SK-N-SH treated with all-trans-retinoic acid at 6 μM for 48 hours (cell line): ENCODE measurements at places on chromosomes 6 and 20.
A peak's percentile ranks its signal among the peaks of the same experiment; 100 is the strongest.

GRCh38 chr20:56861590-56861989 is 232.5 kb downstream of the TFAP2C start:
- ATAC-seq, result no peak

- ATAC-seq, result peak; percentile 69
Observed at GRCh38 chr6:11263291-11263775, 30.9 kb upstream of the NEDD9 start.

DNA sequence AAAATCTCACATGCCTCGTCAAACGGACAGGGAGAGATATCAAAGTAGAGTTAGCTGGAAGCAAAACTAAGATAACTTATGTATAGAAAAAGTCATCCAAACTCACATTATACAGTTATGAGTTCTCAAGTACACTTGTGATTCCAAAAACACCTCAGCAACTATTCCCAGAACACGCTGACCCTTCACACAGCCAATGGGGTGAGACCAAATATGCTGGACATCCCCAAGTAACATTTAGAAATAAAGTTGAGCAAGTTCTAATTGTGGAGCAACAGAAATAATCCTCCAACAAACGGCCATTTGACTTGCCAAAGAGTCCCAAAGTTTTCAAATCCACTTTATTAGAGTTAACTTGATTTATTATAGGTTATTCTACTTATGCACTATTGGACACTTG is 52.4 kb downstream of the LY86 start:
- no peak for ATAC-seq

DNA sequence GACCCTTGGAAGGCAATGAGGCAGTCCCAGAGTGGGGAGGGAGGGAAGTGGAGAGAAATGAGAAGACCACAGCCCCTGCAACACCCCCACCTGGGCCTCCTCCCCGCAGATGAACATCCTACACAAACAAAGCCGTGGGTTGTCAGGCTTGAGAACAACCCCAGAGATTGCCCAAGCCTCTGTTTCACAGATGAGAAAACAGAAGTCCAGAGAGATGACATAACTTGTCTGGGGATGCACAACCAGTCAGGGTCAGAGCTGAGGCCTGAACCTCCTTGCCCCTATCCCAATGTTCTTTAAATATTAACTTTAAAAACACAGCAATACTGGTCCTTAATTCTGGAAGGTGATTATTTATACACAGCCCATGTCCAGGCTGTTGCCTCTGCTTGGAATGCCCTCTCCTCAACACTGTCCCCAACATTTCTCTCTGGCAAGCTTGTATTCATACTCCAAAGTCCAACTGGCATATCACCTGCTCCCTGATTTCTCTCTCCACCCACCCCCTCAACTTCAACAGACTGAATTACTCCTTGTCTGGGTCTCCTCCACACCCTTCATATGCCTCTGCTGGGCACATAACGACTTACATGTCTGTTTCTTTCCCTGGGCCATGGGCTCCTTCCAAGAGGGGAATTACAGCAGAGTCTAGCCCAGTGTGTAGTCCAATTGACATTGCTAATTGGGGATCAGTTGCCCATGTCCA is 135.5 kb upstream of the LRFN2 start:
- ATAC-seq, result no peak

DNA sequence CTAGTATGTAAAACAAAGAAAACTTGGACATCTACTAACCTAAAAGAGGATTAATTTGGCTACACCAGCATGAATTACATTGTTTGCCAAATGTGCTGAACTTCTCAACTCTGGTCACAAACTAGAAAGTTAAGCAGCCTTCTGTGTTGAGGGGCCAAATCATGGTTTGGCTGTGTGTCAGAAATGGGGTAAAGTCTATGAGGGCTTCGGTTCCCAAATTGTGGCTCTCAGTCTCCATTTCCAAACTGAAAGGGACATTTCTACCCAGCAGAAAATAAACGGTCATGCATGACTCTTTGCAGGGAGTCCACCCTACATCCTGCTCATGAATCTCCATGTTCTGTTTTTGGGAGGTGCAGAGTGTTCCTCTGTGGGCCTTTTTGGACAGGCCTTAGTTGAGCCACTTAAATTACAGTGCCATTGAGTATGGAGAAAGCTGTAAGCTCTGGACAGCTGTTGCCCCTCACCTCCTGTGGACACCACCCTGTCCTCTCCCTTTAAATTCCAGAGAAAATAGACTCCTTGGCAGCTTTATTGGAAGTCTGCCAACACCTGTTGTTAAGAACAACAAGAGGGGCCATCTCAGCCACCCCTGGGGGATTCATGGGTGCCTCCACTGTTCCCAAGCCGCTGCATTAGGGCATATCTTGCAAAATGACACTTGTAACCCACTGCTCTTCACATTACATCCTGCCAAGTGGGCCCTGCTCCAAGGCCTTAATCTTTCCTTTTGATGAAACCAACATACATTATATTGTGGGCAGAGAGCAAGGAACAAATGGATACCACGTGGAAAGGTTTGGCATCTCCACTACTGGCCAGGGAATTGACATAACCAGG is 27.5 kb upstream of the SNRPC start:
- no peak for ATAC-seq

- ATAC-seq, result no peak
Observed at GRCh38 chr6:5279891-5280338, 18.6 kb downstream of the FARS2 start.

- no peak for ATAC-seq
Observed at GRCh38 chr20:39855056-39855455, 834.0 kb downstream of the MAFB start.

- peak; percentile 91 for ATAC-seq
Observed at GRCh38 chr20:15528391-15529111, 1044.7 kb downstream of the KIF16B start.

DNA sequence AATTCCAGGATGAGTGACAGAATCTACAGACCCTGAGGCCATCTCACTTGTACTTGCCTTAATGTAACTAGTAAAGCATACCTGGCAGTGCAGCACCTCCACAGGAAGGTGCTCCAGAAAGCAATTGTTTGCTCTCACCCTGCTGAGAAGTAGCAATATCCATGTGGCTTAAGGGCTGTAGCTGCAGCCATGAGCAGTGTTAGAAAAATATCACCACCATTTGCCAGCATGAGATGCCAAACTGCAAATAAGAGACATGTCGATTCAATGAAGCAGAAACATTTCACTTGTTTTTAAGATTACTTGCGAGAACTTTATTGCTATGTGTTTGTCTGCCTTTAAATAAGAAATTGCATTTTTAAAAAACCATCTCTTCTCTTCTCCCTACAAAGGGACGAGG is 151.5 kb downstream of the PRL start:
- no peak for ATAC-seq

GRCh38 chr20:13771853-13772453 is 12.8 kb downstream of the ESF1 start:
- 0 out of 3 replicates have a peak, but pooled peaks have one; percentile 53 for ATAC-seq

GRCh38 chr6:111724505-111724904 is 118.8 kb upstream of the TRAF3IP2 start:
- ATAC-seq, result no peak

GRCh38 chr6:5501837-5502236 is 240.5 kb downstream of the FARS2 start:
- ATAC-seq, result no peak

DNA sequence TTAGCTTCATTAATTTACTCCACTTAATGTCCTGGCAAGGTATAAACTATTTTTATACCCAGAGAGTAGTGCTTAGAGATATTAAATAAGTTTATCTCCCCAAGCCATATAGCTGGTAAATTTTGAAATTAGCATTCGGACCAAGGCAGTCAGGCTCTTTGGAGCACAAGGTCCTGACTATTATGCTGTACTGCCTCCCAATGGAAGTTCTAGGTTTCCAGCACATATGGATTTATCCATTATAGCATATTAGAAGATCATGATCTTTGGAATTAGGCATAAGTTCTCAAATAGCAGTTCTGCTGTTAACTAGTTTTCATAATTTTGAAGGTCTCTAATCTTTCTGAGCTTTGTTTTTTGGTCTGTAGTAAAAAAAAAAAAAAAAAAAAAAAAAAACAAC is 835.3 kb upstream of the EPHA7 start:
- 0 out of 3 replicates have a peak, but pooled peaks have one; percentile 30 for ATAC-seq

GRCh38 chr6:99093456-99094190 is 145.9 kb upstream of the FBXL4 start:
- ATAC-seq, result no peak

- no peak for ATAC-seq
Observed at GRCh38 chr20:64238115-64238825, 17.3 kb upstream of the PCMTD2 start.

DNA sequence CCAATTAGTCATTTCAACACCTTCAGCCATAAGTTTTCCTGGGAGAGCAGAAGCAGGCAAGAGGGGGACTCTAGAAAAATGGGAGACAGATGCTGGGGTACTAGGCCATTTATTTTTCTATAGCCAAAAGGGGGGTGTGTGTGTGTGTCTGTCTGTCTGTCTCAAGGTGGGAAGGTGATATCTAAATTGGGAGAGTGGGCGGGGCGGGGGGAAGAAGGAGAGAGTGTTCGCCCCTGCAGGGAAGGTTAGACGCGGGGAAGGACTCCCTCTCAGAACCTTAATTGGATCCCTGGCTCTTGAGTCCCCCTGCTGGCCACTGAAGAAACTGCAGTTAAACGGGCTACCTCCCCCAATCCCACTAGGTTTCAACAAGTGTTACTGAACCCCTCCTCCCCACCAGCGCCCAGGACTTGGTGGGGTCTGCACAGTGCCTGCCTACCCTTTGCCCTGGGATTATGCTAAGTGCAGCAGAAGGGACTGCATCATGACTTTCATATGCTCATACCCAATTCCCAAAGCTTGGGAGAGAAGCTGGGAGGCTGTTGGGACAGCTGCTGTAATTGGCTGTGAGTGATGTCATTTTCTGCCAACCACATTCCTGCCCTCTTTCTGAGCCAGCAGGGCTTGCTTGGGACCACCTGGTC is 45.8 kb downstream of the FOXP4 start:
- peak; percentile 85 for ATAC-seq

- no peak for ATAC-seq
Observed at GRCh38 chr6:90678049-90678779, 91.3 kb upstream of the MAP3K7 start.

DNA sequence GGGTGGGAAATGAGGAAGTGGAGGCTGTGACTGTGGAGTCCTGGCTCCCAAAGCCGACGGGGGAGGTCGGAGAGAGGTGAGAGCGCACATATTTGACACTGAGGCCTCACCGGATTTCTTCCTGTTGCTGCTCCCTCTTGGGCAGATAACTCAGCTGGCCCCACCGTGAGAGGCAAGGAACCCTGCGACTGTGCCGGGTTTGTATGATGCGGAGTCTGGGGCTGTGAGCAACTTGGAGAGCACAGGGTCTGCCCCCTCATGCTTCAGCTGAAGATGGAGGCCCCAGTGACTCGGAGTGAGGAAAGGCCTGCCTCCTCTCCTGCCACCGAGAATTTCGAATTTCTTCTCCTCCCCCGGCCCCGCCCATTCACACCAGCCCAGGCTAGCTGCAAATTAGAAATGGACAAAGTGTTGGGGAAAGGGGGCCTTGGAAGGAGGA is 160.6 kb downstream of the GRM4 start:
- no peak for ATAC-seq

DNA sequence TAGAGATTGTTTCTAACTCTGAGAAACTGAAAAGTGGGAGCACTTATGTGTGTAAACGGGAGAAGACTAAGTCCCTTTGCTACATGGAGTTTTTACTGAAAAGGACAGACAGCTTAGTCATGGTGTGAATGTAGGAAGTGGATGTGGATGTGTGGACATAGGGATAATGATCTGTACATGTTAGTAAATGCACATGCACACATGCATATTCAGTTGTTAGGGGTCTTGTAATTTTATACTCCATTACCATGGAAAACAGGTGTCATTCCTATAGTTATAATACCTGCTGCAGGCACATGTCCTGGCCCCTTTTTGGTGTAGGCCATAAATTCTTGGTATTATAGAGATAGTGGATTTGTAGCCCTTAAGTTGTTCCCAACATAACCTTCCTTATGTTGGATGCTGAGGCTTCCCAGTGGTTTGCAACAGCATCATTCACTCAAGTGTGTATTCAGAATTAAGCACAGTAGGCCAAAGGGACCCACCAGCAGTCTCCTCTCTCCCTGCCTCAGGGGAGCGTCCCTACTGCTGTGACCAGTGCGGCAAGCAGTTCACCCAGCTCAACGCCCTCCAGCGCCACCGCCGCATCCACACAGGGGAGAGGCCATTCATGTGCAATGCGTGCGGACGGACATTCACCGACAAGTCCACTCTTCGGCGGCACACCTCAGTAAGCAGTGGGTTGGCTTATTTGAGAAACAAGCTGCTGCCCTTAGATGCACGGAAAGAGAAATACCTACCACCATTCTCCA is 7.3 kb downstream of the GZF1 start:
- ATAC-seq, result no peak

GRCh38 chr6:33424855-33425667 is 5.2 kb downstream of the SYNGAP1 start:
- no peak; the same call in 2 of the 3 replicates for ATAC-seq

GRCh38 chr6:75345413-75345812 is 60.8 kb upstream of the TMEM30A start:
- ATAC-seq, result no peak

DNA sequence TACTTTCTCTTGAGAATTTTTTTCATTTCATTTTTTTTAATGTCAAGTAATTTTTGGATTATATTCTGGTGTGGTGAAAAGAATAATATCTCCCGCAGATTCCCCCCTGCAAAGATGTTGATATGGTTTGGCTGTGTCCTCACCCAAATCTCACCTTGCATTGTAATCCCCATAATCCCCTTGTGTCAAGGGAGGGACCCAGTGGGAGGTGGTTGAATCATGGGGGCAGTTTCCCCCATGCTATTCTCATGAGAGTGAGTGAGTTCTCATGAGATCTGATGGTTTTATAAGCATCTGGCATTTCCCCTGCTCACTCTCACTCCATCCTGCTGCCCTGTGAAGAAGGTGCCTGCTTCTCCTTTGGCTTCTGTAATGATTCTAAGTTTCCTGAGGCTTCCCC is 58.7 kb upstream of the PMEPA1 start:
- no peak for ATAC-seq

GRCh38 chr6:52399511-52400312 is 20.4 kb upstream of the EFHC1 start:
- peak; percentile 90 for ATAC-seq

DNA sequence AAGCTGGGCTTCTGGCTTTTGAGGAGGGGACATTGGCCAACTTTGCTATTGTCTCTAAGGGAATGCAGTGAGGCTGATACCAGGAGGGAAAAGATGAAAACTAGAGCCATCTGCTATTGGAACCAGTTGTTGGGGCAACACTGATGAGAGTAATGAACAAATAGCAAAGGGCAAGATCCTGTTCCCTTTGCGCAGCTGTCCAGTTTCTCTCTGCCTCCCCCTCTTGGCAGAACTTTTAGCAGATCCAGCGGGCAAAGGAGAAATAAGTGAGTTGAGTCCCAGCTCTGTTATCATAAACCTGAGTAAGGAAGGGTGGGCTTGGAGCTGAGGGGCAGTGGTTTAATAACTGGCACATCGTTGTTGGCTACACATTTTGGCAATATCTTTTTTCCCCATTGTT is 126.8 kb downstream of the AKAP7 start:
- ATAC-seq, result no peak
